ENCODE measurements at places on chromosomes 3 and 15.

DNA sequence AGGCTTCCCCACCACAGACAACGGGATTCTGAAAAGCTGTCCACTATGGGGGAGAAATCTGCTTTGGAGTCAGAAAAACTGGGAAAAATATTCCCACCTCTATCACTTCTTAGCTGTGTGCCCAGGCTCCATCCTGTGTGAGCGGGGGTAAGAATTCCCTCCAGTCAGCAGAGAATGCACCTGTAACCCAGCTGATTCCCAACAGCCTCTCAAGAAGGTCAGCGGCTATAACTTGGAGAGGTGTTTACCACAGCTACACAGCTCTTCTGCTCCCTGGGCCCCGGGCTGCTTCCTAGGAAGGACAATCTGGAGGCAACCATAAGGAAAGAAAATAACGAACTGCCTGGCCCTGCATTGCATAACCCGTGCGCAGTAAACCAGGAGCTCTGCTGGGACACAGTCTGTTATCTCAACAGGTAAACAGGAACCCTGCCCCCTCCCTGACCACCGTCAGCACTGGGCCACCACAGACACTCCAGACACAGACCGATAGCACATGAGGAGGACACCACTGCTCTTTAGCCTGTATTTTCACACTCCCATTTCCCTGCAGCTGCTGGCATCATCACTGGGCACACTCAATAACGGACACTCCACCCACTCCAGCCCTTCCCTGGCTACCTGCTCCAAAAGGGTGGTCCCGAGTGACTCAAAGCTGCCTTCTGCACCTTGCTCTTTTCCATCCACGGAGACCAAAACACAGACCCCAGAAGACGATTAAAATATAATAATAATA is 2.1 kb downstream of the RAB43 start:
- no peak for DNase-seq

GRCh38 chr3:56525291-56525690 is 31.7 kb upstream of the CCDC66 start:
- no peak for DNase-seq

DNA sequence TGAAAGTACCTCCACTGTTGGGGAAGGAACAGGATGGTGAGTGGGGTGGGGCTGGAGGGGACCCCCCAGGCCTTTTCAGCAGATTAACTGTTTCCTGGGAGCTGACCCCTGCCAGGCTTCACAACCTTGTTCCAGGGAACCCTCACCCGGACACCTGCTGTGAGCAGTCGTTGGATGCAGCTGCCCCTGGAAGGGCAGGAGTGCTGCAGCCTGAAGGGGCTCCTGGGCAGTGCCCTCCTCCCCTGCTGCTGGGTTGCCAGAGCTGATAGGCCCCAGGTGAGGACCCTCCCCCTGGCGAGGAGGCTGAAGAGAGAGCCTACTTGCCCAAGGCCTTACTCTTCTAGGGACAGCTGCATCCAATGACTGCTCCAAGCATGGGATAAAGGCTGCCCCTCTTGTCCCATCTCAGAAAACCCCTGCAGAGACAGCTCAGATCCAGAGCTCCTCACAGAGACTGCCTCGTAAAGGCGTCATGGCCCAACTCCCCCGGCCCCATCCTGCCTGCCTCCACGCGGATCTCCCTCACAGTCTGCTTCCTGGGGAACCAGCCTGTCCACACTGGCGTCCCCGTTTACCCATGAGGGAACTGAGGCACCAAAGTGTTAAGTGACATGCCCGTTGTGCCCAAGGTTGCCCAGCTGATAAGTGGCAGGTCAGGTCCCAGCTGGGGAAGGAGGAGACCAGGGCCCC is 193.4 kb upstream of the LINGO1 start:
- no peak for DNase-seq

- no peak for DNase-seq
Observed at GRCh38 chr15:78322724-78323521, 17.2 kb upstream of the CRABP1 start.

Measured in stimulated activated naive CD4-positive, alpha-beta T cell (primary cell).